ENCODE measurements at places on chromosomes 7 and 10. TPM values are rescaled to one million over a fixed set of nuclear protein-coding genes. Genes with fewer than 3 reads are reported as not detected.

FAM185A gene
- total RNA-seq = 5.6 TPM

ABCA13 gene
- not detected for total RNA-seq

LIPJ gene
- not detected for total RNA-seq

EPHB6 gene
- 0.17 TPM for total RNA-seq

DPYSL4 gene
- total RNA-seq = 19.3 TPM

PBLD gene
- total RNA-seq = 3.5 TPM

IFIT1B gene
- total RNA-seq = not detected

ZNF518A gene
- 6.4 TPM for total RNA-seq

UPP1 gene
- total RNA-seq = 85.1 TPM

INA gene
- 29.7 TPM for total RNA-seq

DLX5 gene
- not detected for total RNA-seq

LEP gene
- total RNA-seq = not detected

ZNF804B gene
- total RNA-seq = not detected

MIOS gene
- total RNA-seq = 17.2 TPM

SLC13A4 gene
- total RNA-seq = not detected

C10orf88 gene
- total RNA-seq = 9.2 TPM

CYP2C19 gene
- not detected for total RNA-seq

SPDYE9 gene
- not detected for total RNA-seq

TMEM26 gene
- not detected for total RNA-seq

CYP2C8 gene
- total RNA-seq = not detected

WBP1L gene
- total RNA-seq = 28.7 TPM

CPA1 gene
- total RNA-seq = not detected

WEE2 gene
- not detected for total RNA-seq

SLC13A1 gene
- not detected for total RNA-seq

CPA4 gene
- total RNA-seq = 4.5 TPM

OPN1SW gene
- not detected for total RNA-seq
